Iris pigment epithelial cell (primary cell): ENCODE measurements at places on chromosomes 7 and 10.
A peak's percentile ranks its signal among the peaks of the same experiment; 100 is the strongest.

DNA sequence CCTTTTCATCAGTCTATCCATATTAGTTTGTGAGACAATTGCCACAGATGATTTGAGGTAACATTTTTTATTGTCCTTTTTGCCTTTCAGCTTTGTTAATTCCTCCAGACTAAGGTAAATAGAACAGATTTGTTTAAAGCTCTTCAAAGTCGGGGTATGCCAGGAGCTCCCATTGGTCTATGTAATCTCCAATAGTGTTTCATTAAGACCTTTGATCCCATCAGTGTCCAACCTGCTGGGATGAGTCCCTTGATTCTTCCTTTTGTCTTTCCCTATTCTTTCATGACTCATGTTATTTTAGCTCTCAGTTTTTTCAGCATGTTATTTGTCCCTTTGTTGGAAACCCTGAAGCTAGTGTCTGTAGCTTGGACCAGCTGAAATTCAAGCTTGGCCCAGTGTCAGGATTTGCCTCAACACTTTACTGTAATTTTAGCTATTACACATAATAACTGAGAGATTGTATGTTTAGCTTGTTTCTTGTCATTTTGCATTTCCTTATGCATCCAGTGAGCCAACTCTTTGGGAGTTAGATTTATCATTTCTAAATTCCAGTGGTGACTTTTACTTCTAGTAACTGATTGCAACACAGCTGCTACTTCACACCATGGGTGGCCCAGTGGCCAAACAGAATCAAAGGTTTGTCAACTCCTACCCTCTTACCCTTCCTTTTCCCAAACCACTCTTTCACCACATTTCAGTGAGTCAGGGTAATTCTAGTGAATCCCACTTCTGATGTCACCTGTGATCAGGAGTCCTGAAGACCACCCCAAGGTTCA is 15.3 kb downstream of the AGBL3 start:
- peak; percentile 28 for DNase-seq

- no peak for DNase-seq
These were observed 427.8 kb upstream of the SEMA3D start for GRCh38 chr7:85614684-85615083.

DNA sequence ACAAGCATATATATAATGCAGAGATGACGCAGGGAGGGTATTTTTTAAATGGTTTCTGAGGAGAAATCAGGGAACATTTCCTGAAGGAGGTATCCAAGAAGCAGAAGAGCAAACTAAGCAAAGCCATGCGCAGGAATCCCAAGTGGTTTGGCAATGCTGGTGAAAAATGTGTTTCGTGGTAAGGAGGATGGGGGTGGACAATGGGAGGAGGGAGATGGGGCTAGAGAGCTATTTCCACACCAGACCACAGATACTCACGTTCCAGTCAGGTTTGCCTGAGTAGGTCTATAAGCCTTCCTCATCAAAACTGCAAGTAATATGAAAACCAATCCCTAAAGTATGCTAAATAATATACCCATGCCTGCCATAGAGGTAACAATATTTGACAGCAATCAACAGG is 223.7 kb upstream of the MKLN1 start:
- peak; percentile 88 for DNase-seq

GRCh38 chr7:115047958-115048720 is 126.2 kb downstream of the MDFIC start:
- peak; percentile 78 for DNase-seq

- peak; percentile 79 for DNase-seq
These were observed 54.7 kb upstream of the BICC1 start for GRCh38 chr10:58457761-58458616.

DNA sequence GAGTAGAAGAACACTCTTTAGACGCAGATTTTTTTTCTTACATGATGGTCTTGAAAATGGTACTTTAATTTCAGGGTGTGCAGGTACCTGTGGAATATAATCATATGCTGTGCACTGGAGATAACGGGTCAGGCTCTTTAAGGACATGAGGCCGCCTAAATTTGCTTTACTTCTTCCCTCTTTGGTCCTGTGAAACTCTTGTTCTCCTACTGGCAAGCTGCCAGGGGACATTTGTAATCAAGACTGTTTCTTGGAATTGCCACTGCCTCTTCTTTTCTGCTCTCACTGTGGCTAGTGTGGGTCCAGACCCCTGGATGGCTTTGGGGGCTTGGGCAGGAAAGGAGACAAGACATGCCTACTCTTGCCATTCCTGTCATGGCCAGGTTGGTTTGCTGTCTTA is 146.0 kb downstream of the SND1 start:
- DNase-seq = peak; percentile 39

DNA sequence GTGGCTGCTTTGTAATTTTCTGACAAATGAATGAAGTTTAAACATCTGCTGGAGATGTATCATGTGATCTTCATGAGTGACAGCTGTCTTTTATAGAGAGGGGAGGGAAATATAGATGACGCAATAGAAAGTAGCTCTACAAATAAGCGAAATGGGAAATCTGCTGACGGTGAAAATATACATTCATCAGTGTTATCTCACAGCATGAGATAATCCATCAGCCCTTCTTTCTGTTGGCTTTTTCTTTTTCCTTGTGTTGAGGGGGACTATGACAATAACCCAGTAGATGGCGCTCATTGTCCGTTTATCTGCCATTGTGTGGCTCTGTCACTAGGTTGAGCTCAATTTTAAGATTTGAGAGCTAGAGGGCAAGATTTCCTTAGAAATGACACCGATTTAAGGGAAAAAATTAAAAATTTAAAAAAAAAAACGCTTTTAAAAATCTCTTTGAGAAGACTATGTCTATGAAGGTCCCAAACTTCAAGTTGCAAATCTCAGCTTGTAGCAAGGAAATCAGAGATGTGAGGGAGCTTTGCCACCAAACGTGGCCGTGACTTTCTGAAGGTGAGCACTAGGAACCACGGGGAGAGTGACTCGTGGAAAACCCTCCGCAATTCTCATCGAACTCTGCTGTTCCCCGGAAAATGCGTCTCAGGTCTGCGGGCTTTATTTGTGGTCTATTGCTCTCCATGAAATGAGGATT is 114.6 kb upstream of the SFMBT2 start:
- DNase-seq = peak; percentile 69

DNA sequence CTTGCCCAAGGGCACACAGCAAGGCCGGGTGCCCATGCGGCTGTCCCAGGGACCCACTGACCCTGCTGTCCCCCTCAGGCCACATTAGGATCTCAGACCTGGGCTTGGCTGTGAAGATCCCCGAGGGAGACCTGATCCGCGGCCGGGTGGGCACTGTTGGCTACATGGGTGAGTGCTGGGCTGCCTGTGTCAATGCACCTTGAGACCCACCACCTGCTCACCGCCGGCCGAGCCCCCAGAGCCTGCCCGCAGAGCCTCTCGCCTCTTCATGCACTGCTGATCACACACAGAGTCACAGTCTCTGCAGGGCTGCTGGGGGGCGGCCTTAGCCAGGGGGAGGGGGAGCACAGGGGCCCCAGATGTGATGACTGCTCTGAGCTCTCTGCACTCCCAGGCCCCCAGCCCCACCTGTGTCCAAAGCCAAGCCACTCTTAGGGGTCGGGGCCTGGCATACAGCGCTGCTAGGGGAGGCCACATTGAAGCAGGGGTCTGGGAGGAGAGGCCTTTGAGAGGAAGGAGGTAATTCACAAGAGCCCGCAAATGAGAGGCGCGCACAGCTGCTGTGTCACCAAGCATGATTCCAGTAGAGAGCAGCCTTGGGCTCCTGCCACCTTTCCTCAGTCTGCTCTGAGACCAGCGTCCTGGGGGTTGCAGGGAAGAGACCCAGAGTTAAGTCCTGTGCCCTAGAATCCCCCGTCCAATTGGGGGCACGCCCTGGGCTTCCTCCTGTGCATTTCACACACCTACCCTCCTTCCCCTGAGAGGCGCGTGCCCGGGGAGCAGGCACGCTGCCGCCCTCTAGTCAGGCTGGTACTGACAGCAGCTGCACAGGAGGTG is 100.4 kb downstream of the RGS10 start:
- no peak for DNase-seq

GRCh38 chr7:71766016-71766415 is 634.1 kb downstream of the GALNT17 start:
- no peak for DNase-seq

DNA sequence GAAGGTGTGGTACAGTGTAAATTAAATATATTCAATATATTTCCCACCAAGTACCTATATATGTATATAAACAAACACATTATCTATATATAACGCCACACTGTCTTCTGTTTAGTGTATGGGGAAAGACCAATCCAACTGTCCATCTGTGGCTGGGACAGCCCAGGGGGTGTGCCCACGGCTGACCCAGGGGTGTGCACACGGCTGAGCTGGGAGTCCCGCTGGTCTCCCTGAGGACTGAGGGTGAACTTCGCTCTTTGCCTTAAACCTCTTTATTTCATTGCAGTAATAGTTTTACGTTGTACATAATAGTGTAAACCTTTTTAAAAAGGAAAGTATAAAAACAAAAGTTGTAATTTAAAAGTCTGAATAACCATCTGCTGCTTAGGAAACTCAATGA is 6.3 kb downstream of the EN2 start:
- no peak for DNase-seq

GRCh38 chr10:91214911-91215310 is 5.6 kb upstream of the PCGF5 start:
- no peak for DNase-seq

GRCh38 chr10:13396369-13396768 is 48.3 kb upstream of the SEPHS1 start:
- peak; percentile 47 for DNase-seq

- peak; percentile 62 for DNase-seq
These were observed 51.1 kb downstream of the ASB13 start for GRCh38 chr10:5615316-5615715.

- DNase-seq = no peak
These were observed 750.3 kb downstream of the REEP3 start for GRCh38 chr10:64271508-64271907.

GRCh38 chr10:124081547-124082140 is 11.8 kb downstream of the CHST15 start:
- no peak for DNase-seq

- no peak for DNase-seq
These were observed 557.4 kb downstream of the CALN1 start for GRCh38 chr7:71854546-71855397.

DNA sequence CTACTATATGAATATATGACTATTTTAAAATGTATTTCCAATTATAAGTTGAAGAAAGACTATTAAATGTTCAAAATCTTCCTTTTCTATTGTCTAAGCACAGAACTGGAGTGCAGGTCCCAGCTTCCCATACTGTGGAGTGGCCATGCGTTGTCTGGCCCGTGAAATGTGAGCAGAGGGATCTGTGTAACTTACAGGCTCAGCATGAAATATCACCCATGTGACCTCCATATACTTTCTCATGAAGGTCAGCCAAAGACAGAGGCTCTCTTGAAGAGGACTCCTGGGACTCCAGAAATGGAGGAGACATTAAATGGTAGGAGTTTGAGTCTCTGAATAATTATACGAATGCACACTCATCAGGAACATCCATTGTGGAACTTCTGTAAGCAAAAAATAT is 92.4 kb upstream of the CAV2 start:
- DNase-seq = peak; percentile 24

DNA sequence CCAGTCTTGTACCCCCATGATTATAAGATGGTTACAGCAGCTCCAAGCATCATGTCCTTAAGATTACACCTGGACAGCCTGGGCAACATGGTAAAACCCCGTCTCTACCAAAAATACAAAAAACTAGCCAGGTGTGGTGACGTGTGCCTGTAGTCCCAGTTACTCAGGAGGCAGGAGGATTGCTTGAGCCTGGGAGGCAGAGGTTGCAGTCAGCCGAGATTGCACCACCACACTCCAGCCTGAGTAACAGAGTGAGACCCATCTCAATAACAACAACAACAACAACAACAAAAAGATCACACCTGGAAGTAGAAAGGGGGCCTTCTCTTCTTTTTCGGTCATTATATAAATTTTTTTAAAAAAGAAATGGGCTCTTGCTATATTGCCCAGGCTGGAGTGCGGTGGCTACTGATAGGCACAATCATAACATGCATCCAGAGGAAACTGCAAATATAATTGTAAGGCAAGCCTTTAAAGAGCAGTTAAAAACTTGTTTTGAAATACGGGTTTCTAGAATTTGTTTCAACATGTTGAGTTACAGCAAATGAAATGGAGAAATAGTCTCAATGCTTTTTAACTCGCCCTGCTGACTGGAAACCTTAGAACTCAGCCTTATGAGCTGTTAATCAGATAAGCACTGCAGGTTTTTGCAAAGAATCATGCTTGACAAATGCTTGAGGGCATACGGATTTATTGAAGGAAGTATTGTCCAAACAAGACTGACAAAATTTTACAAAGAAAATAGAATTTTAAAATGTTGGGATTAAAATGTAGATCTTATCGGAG is 4.7 kb upstream of the ENTPD7 start:
- peak; percentile 50 for DNase-seq

DNA sequence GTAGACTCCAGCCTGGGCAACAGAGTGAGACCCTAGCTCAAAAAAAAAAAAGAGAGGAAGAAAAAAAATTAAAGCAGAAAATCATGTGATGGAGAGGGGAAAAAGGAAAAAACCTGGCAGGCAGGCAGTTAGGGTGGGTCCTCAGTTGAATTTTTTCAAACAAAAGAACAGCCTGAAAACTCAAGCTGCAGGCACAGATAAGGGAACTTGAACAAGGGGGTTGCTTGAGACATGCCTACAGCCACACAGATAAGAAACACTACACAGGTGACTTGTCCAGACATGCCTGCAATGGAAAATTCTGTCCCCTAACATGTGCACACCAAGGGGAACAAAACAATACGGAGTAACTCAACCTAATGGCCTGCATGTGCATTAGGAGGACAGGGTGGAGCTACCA is 19.2 kb downstream of the VIM start:
- no peak for DNase-seq

DNA sequence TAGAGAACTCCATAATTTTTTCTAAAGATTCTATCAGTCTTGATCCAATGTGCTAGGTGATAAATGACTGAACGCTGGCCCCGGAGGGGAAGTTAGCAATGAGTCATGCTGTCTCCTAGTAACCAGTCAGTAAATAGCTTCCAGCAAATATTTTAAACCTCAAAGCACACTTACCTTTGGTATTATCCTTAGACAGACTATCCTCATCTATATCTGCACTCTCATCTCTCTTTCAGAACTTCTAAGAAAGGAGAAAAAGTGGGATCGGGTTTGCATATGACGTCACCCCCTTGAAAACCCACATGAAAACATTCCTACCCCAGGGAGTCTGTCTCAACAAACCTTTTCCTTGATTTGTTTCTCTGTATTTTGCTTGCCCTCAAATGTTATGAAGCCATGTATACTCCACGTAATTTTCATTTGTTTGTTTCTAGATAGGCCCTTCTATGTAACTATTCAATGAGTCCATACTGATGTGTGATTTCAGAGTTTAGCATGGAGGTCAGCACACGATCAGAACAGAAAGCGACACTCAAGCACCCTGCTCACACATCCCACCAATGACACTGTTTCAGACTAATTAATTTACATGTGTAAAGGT is 174.9 kb upstream of the NRP1 start:
- peak; percentile 90 for DNase-seq

GRCh38 chr7:88269586-88269985 is 37.1 kb downstream of the STEAP4 start:
- no peak for DNase-seq
